ENCODE measurements at places on chromosomes 16 and 17.

GRCh38 chr17:6413065-6413464, 21.9 kb downstream of the AIPL1 start:
- no peak for DNase-seq

- no peak for DNase-seq
These were observed 218.1 kb upstream of the KCNJ16 start for GRCh38 chr17:69856946-69857345.

- DNase-seq: no peak
These were observed 7.8 kb downstream of the ADGRG1 start for GRCh38 chr16:57636184-57636583.

DNA sequence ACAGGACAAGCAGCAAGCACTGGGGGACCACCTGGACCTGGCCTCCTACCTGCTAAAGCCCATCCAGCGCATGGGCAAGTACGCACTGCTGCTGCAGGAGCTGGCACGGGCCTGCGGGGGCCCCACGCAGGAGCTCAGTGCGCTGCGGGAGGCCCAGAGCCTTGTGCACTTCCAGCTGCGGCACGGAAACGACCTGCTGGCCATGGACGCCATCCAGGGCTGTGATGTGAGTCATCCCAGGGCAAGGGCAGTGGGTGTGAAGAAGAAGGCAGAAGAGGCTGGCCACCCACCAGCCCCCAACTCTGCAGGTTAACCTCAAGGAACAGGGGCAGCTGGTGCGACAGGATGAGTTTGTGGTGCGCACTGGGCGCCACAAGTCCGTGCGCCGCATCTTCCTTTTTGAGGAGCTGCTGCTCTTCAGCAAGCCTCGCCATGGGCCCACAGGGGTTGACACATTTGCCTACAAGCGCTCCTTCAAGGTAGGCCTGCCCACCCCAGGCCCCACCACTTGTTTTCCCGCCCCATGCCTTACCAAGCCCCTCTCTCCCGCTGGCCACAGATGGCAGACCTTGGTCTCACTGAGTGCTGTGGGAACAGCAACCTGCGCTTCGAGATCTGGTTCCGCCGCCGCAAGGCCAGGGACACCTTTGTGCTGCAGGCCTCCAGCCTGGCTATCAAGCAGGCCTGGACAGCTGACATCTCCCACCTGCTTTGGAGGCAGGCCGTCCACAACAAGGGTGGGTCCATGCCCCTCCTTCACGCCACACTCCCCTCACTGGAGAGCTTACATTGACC, 7.3 kb downstream of the PLEKHG4 start:
- no peak for DNase-seq

DNA sequence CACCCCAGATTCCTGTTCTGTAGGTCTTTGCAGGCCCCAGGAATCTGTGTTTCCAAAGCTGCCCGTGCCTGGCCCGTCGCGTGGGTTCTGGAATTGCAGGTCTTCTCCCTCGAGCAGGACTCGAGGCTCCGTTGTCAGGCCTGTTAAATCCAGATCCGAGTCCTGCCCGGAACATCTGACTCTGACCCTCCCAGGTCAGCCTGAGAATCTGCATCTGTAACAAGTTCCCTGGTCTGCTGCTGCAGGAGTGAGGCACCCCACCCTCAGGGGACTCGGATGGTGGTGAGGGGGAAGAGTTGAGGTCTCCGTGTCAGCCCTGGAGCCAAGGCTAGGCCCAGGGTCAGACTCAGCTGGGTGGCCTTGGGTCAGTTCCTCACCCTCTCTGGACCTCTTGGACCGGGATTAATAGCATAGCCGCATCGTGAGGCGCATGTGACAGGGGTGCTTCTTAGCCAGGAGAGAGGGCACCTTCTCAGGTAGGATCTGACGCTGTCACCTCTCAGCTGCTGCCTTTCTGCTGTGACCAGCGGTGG, 8.8 kb downstream of the SPIRE2 start:
- DNase-seq: no peak
